NCI-H446 treated with DMSO at 0.1 percent for 48 hours (cell line): ENCODE measurements at places on chromosomes 5 and 9.

- no peak for DNase-seq
These were observed 36.0 kb downstream of the GADD45G start for GRCh38 chr9:89640801-89641200.

- DNase-seq = peak; percentile 77
These were observed 129.4 kb upstream of the GPR151 start for GRCh38 chr5:146645342-146645741.

- peak; percentile 66 for DNase-seq
These were observed at the start of gene CMBL for GRCh38 chr5:10307206-10308148. Gene CMBL, minus strand, starts transcription at chr5:10307902. Its CDS starts 17,140 bp downstream, at chr5:10290762.

GRCh38 chr9:79195879-79196278, 375.9 kb upstream of the TLE4 start:
- no peak for DNase-seq

GRCh38 chr5:139468421-139468931, 2.3 kb upstream of the SMIM33 start:
- DNase-seq = no peak

- no peak for DNase-seq
These were observed 220.1 kb downstream of the PIK3R1 start for GRCh38 chr5:68435611-68436010.

DNA sequence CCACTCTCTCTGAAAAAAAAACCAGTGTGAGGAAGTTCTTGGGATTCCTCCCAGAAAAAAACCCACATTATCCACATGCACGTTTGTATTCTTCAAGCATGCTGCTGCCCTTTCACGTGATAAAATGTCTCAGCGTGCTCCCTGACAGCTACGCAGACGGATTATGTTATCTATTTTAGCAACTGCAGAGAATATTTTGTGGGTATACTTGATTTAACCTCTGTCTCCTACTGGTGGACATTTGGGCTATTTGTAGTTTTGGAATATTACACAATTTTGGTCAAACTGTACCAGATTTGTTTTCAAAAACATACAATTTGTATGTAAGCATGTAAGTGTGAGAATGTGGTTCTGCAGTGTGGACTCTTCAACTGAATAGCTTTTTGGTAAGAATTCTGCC, 10.7 kb downstream of the PRRC2B start:
- no peak for DNase-seq

GRCh38 chr5:170464280-170465127, 39.3 kb upstream of the KCNIP1 start:
- DNase-seq = no peak

DNA sequence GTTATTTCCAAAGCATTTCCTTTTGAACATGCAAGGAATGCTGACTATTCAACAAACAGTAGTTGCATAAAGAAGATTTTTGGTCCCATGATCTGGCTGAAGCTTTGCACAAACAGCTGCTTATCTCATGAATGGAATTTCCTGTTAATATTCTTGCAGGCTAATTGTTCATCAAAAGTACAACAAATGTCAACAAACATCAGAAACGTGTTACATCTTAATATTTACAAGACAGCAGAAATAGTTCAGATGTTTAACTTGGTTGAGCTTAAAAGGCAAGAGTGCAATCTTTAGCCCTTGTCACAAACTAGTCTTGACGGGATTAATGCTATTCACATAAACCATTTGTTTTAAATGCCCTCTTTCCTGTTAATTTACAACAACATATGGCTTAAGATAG, 47.9 kb upstream of the BASP1 start:
- DNase-seq = no peak

- no peak for DNase-seq
These were observed 29.9 kb downstream of the LPAR1 start for GRCh38 chr9:111008158-111009075.
